ENCODE measurements at places on chromosomes 11 and 22.

DNA sequence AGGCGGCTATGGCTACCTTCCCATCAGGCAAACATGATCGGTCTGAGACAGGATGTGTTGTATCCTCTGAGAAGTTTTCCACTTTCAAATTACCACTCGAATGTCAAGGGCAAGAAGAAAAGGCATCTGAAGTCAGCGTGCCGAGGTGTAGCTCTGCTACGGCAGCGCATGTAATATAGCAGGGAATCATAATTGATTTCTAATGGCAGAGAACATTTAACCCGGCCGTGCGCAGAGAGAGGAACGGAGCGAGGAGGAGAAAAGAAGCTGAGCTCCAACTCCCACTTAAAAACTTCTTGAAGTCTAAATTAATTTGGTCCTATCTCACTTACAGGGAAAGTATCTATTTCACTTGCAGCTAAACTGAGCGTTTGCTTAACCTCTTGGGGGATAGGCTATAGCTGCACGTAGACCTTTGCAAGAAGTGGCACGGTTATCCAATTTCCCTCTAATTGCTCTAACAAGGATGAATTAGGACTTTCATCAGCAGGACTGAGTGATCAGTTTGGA is 137.3 kb upstream of the KIRREL3 start:
- DNase-seq, result no peak

DNA sequence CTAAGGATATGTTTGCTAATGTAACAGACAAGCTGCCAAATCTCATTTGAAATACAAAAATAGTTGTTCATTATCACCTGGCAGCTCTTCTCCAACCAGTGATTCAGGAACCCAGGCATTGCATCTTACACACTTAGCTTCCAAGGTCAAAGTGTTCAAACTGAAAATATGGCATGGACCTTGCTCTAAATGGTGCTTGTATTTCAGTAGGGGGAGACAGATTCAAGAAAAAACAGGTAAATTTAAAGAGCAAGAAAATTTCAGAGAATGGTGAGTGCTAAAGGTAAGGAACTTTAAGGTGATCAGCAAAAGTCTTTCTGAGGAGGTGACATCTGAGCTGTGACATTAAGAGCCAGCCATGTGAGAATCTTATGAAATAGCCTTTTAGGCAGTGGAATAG is 82.8 kb upstream of the E2F8 start:
- DNase-seq, result no peak

- DNase-seq, result no peak
Observed at GRCh38 chr11:1353383-1354124, 36.2 kb upstream of the BRSK2 start.

GRCh38 chr11:46281371-46281831 is 3.9 kb downstream of the CREB3L1 start:
- DNase-seq, result no peak

DNA sequence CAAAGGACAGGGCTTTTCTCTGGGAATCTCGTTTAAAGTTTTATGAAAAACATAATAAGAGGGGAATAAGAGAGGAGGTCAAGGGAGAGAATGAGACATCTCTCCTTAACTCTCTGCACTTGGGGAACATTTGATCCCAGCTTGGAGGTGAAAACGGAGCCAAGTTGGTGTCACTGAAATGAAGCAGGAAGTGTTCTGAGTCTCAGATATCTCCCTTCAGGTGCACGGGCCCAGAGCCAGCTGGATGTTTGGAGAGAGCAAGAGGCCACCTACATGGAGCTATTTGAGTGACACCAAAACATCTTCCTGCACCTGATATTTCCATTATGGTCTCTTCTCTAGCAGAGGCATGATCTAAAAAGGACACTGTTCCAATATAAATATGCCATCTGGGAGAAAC is 85.7 kb downstream of the BLID start:
- DNase-seq, result no peak

DNA sequence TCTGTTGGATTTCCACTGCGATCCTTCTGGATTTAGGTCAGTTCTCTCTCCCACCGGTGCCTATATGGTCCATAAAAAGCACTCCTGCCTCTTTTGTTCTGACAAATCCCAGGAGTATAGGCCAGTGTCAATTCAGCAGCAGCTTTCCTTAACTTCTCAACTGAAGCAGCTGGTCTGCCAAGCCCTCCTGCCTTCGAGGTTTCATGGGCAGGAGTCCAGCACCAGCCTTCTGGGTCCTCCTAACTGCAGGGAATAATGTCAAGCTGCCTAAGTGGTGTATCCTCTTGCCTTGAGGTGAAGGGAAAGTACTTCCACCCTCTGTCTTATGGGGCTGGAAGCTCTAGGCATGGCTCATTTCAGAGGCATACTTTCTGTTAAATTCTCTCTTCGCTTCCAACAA is 149.4 kb upstream of the NCAM1 start:
- no peak for DNase-seq

DNA sequence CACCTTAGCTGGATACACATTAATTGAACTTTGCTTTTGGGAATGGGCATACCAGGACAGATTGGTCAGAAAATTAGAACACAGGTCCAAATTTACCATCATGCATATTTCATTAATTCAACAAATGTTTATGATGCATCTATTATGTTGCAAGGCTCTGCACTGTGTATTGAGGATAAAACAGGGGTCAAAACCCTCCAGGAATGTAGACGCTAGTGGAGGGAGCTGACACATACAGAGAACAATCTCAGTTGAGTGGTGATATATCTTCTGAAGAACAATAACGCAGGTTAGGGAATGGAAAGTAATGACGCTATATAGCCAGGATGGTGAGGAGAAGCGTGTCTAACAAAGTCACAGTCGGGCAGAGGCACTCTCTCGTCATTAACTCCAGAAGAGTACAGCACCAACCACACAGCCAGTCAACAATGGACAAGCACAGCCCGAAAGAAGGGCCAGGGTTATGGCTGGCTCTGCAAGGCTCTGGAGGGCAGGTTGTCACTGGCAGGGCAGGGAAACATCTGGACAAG is 3.8 kb downstream of the FLI1 start:
- DNase-seq, result no peak

Measured in stimulated activated CD4-positive, alpha-beta T cell treated with anti-CD3 and anti-CD28 coated beads, Interleukin-1b, Interleukin-23, amount 100 ng/mL, for 24 hours (primary cell).